Left hindlimb (tissue), 1 donor: ENCODE measurements at places on chromosomes 4 and X.
A peak's percentile ranks its signal among the peaks of the same experiment; 100 is the strongest.

DNA sequence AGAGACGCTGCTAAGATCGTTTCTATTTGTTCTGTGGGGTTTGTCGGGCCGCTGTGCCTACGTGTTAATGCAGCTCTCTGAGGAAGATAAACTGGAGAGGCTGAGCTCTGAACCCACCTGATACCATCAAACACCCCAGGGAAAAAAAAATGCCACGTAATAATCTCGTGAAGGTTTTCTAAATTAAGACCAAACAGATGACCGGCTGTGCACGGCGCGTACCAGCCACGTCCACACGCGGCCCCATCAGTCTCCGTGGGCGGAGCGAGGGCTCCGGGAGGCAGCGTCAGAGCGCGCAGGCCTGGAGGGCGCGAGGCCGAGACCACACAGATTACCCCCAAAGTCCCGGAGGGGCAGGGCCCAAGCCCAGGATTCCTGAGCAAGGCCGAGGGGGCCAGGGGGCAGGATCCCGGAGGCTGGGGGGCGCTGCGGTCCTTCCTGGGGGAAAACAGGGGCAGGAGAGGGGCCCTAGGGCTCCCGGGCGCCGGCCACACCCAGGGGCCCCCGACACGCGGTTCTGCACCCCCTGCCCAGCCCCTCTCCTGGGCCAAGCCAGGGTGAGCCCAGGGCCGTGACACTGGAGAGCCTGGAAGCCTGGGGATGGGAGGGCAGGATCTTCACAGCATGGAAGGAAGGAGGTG lies 91.9 kb downstream of the FAM53A start:
- DNase-seq = peak; percentile 12

DNA sequence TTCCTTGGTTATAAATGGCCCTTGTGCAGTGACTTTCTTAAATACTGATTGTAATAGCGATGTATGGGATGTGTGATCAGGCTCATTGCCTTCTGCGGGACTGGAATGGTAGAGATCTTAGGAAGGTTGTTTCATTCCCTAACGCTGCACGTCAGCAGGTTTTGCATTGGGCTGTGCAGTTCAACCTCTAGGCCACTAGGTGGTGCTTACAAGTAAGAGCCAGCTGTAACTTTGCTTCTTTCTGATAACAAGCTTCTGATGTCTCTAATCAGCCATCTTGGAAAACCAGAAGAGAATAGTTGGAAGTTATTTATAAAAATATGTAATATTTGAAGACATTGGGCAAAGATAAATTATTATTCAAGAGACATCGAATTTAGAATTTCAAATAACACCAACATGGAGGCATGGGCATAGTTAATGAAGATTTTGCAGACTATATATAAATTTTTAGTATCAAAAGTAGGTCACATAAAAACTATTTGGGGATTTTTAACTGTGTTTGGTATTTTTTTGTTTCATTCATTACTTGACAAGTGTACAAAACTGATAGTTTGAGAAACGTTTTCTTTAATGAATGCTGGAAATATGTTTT lies 339.7 kb upstream of the PCDH7 start:
- no peak for DNase-seq

- DNase-seq = no peak
Measured at GRCh38 chr4:1154523-1155182, 17.7 kb downstream of the SPON2 start.

DNA sequence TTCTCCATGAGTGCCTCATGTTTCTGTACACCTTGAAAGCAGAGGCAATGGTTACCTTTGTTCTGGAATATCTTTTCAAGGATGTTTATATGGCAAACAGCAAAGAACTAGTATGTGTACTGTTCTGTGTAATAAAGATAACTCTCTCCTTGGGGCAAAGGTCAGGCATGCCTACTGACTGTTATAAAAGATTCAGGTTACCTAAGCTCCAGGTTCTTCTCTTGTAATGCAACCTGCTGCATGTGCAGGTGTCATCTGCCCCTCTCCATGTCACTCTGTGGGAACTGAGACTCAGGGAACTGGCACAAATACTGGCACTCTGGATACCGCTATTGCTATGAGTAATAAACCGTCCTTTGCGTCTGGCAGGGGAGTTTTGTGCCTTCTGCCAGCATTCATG lies 5.4 kb upstream of the TRPC3 start:
- no peak for DNase-seq

- DNase-seq = no peak
Measured at GRCh38 chr4:26239801-26240200, 81.0 kb upstream of the RBPJ start.

DNA sequence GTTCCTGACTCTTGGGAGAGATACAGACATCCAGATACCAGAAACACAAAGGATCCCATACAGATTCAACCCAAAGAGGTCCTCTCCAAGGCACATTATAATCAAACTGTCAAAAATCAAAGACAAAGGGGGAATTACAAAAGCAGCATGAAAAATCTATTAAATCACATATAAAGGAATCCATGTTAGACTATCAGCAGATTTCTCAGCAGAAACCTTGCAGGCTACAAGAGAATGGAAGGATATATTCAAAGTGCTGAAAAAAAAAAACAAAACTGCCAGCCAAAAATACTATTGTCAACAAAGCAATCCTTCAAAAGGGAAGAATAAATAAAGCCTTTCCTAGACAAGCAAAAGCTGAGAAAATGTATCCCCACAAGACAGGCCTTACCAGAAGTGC lies 14.8 kb upstream of the ADGRL3 start:
- no peak for DNase-seq

- DNase-seq = no peak
Measured at GRCh38 chrX:1026263-1027015, 186.0 kb downstream of the CRLF2 start.

DNA sequence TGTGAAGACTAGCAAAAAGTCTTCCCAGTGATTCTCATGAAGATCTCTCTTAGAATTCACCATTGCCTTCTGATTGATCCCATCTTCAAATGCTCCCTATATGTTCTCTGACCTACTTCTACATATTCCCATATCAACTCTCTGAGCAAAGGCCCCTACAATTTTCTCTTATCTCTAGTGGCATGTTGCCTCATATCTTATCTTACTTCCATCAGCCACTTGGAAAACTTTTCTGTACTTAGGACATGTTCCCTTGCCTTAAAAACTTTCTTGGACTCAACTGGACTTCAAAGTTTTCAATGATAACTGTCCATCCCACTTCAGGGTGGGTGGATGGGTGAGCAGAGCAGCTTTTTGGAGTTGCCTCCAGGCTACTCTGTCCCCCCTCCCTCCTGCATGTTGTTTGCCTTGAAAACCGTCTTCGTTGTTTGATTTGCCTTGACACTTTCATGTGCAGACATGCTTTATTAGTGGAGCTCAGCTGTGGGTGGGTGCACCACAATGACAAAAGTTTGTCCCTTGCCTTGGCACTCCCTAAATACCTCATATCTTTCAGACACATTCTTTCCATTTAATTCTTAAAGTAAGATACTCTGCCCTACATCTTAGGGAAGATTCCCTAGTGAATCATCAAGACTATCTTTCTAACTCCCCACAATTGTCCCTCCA lies 18.3 kb upstream of the USP27X start:
- no peak for DNase-seq

- no peak for DNase-seq
Measured at GRCh38 chr4:133484287-133484686, 335.2 kb downstream of the PCDH10 start.

DNA sequence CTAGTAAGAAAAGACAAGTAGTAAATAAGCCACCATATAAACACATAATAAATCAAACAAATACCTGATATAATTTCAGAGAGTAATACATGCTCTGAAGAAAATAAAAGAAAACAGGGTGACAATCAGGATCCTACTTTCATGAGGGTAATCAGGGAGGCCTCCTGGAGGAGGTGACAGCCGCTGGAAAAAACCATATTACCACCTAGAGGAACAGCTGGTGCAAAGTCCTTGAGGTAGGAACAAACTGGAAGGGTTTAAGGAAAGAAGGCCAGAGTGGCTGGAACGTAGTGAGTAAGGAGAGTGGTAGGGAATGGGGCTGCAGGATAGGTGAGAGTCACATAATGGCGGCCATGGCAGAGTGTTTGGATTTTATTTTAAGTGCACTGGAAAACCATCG lies 19.1 kb upstream of the PLAC1 start:
- no peak for DNase-seq

- no peak for DNase-seq
Measured at GRCh38 chr4:148229798-148230197, 212.4 kb downstream of the NR3C2 start.

GRCh38 chr4:112857461-112857860 lies 192.0 kb upstream of the ANK2 start:
- no peak for DNase-seq

GRCh38 chr4:168411318-168412150 lies 68.8 kb downstream of the DDX60L start:
- no peak for DNase-seq

GRCh38 chr4:185587030-185587426 lies 51.7 kb upstream of the PDLIM3 start:
- DNase-seq = no peak

DNA sequence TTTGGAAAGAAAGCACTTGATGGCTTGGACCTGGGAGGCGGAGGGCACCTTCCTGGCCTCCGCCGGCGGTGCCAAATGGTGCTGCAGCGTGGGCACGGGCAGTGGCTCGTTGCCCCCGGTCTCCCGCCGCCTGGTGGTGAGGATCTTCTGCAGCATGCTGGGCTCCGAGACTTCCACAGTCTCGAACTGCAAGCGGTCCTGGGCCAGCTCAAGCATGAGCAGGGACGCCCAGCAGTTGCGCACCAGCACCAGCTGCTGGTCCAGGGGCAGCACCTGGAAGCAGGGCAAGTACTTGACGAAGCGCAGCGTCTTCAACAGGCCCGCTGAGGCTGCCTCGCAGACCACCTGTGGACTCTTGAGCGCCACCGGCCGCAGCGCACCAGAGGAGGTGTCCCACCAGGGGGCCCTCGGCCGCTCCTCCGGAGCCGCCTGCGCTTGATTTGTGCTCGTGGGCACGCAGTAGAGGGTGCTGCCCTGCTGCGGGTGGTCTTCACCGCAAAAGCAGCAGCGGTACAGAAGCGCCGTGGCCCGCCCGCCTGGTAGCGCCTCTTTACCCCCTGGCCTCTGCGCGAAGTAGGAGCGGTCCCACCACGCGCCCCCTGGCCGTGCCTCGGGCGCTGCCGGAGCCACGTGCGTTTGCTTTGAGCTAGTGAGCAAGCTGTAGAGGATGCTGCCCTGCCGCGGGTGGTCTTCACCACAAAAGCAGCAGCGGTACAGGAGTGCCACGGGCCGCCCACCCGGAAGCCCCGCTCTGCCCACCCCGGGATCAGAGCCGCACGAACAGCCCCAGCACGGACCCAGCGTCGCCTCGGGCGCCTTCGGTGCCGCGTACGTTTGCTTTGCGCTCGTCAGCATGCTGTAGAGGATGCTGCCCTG lies 689 bp downstream of the NR0B1 start:
- DNase-seq = no peak

DNA sequence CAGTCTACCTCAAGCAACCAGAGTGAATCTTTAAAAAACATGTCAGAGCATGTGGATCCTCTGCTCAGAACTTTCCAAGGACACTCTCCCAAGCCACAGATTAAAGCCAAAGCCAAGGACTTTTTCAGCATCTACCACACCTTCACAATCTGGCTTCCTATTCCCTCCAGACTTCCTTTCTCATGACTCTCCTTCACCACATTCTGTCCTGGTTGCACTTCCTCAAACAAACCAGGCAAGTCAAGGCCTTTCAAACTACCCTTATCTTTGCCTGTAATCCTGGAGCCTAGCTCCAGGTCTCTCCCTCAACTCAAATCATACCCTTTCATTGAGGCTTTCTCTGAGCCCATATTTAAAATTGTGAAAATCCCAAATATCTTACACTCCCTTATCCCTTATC lies 191.6 kb upstream of the GALNTL6 start:
- DNase-seq = no peak

- DNase-seq = no peak
Measured at GRCh38 chr4:71259911-71260331, 78.9 kb upstream of the SLC4A4 start.

DNA sequence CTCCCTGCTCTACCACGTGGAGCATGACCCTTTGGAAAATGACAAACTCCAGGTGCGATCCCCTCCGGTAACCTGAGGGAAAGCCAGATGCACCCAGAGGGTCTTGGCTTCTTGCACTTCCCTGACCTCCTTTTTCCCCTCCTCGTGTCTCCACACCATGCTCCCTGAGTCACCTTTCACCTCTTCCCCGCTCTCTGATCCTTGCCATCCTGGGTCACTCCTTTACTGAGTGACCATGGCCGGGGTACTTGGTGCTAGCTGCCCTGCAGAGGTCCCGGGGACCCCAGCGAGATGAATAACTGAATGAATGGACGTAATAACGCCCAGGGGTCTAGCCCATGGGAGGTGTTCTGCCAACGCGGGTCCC lies 401 bp upstream of the ZFP92 start:
- no peak for DNase-seq

DNA sequence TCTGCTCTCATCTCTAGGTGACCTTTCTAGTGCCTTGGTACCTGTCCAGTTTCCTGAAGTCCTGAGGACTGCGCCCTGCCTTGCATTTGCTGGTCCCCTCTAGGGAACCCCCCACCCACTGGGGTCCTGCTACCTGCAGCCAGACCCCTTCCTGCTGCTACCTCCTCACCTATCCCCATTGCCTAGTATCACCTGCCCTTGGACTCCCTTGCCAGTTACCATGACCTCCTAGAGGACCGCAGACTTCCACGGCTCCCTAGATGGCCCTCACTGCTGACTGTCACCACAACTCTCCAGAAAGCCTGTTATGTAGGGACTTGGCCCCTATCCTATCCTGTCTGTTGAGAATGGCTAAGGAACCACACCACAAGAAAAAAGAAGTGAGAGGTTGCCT lies 166.6 kb downstream of the EFNB1 start:
- no peak for DNase-seq
